Ureter (tissue), 1 donor: ENCODE measurements at places on chromosomes 5 and 9. TPM values are rescaled to one million over a fixed set of nuclear protein-coding genes. Genes with fewer than 3 reads are reported as not detected.

The ADCY2 gene
- total RNA-seq = 13.1 TPM

- no peak for DNase-seq
Measured at GRCh38 chr5:10556289-10556807, 7.5 kb upstream of the ANKRD33B start.

GRCh38 chr9:94632737-94633136, 6.6 kb downstream of the FBP1 start:
- no peak for DNase-seq

DNA sequence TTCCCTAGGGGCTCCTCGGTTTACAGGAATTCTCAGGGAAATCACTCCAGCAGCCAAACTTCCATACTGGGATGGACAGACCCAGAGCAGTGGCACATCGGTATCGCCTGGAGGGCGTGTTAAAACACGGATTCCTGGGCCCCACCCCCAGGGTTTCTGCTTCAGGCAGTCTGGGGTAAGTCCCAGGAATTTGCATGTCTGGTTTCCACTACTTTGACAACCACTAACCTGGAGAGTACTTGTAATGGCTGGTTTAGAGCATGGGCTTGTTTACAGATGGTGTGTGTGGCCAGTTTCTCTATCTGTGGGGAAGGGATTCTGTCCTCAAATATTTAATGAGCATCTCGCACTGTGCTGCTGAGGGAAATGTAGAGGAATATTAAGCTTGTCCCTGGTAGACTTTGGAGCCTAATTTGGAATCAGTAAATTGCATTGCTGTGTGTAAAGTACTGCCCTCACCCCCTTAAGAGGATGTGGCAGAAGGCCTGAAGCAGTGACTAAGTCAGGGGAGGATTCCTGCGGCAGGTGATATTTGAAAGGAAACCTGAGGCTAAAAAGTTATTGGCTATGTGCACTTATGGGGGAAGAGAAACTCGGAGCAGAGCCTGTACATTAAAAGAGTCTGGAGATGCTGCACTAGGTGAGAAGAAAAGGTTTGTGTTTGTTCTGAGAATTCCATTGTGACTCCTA, 18.6 kb upstream of the TJP2 start:
- DNase-seq = no peak

- DNase-seq = no peak
Measured at GRCh38 chr5:95178046-95178651, 106.7 kb downstream of the MCTP1 start.
